ENCODE measurements at places on chromosomes 11 and 22. TPM values are rescaled to one million over a fixed set of nuclear protein-coding genes. Genes with fewer than 3 reads are reported as not detected.

DNAJB7 gene
- total RNA-seq, result not detected

SLC43A3 gene
- total RNA-seq, result 21.4 TPM

NEFH gene
- 0.15 TPM for total RNA-seq

ARHGAP8 gene
- not detected for total RNA-seq

- no peak overlapping the region for H3K27ac ChIP-seq
- H3K27me3 ChIP-seq, result no peaks in the 10 kb centered on the region
- no peak overlapping the region for H3K4me3 ChIP-seq
- H3K36me3 ChIP-seq, result no peaks in the 10 kb centered on the region
- no peaks in the 10 kb centered on the region for H3K4me1 ChIP-seq
Observed at GRCh38 chr11:28625532-28625931, 517.3 kb downstream of the METTL15 start.

- H3K4me3 ChIP-seq, result no peak overlapping the region
- no peak overlapping the region for H3K27ac ChIP-seq
- DNase-seq, result no peak
- no peaks in the 10 kb centered on the region for H3K36me3 ChIP-seq
- no peaks in the 10 kb centered on the region for H3K27me3 ChIP-seq
- peaks cover 18% of the 10 kb centered on the region for H3K4me1 ChIP-seq
Observed at GRCh38 chr22:27966168-27967064, 47.4 kb upstream of the PITPNB start.

DNA sequence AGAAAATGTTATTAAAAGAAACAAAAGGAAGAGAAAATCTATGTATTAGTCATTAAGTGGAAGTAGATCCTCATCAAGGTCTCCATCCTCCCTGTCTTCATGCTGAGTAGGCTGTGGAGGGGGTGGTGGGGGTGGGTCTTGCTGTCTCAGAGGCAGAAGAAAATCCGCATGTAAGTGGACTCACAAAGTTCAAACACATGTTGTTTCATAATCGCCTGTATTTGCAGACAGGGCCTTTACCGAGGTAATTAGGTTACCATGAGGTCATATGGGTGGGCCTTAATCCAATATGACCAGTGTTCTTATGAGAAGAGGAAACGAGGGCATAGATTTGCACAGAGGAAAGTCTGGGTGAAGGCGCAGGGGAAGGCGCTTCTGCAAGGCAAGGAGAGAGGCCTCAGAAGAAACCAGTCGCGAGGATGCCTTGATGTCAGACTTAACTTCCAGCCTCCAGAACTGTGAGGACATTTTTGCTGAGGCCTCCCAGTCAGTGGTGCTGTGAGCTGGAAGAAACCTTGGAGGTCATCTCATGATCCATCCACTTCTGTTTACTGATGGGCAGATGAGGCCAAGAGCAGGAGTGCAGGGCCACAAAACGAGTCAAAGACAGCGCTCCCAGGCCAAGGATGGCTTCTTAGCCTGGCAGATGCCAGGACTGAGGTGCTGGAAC is 49.3 kb upstream of the THY1 start:
- H3K27ac ChIP-seq, result no peak overlapping the region
- H3K27me3 ChIP-seq, result no peaks in the 10 kb centered on the region
- H3K4me1 ChIP-seq, result no peaks in the 10 kb centered on the region
- no peaks in the 10 kb centered on the region for H3K36me3 ChIP-seq
- DNase-seq, result no peak

DNA sequence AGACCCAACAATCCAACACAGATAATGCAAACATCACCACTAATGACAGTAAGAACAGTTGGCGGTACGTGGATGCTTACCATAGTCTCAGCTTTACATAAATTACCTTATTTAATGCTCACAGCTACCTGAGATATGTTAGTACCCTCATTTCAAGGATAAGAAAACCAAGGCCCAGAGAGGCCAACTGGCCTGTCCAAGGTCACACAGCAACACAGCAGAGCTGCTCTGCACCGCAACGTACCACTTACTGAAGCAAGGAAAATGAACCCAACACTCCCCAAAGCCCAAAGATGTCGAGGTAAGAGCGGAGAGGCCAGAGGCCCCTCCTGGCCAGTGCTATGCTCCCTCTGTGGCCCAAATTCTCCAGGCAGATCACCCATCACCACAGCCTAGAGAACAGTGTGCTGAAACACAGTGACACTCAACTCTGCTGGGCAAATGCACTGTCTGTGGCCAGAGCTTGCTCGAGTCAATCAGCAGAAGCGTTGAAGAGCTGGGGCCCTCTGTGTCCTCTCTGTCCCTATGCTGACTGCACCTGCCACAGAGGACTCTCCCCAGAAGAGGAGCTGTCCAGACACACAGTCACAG is 14.0 kb downstream of the SHANK2 start:
- peaks cover 17% of the 10 kb centered on the region for H3K27me3 ChIP-seq
- no peak for DNase-seq
- H3K27ac ChIP-seq, result no peak overlapping the region
- no peaks in the 10 kb centered on the region for H3K36me3 ChIP-seq
- no peak overlapping the region for H3K4me3 ChIP-seq
- H3K4me1 ChIP-seq, result no peaks in the 10 kb centered on the region

DNA sequence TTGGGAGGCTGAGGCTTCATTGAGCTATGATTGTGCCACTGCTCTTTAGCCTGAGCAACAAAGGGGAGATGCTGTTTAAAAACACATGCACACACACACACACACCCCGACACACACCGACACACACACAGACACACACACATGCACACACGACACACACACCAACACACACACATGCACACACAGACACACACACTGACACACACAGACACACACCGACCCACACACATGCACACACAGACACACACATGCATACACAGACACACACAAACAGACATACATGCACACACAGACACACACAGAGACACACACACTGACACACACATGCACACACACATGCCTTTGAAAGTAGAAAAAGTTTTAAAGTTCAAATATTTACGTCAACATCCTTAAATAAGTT is 5.5 kb upstream of the LTO1 start:
- no peak overlapping the region for H3K4me3 ChIP-seq
- peaks cover 2% of the 10 kb centered on the region for H3K27me3 ChIP-seq
- peaks cover 3% of the 10 kb centered on the region for H3K4me1 ChIP-seq
- no peaks in the 10 kb centered on the region for H3K36me3 ChIP-seq
- no peak overlapping the region for H3K27ac ChIP-seq
- DNase-seq, result peak; percentile 2

- no peaks in the 10 kb centered on the region for H3K27me3 ChIP-seq
- H3K36me3 ChIP-seq, result peaks cover 11% of the 10 kb centered on the region
- H3K4me3 ChIP-seq, result peak overlapping the region; percentile 75
Observed at GRCh38 chr22:19429950-19430889, 1.3 kb downstream of the HIRA start.

DNA sequence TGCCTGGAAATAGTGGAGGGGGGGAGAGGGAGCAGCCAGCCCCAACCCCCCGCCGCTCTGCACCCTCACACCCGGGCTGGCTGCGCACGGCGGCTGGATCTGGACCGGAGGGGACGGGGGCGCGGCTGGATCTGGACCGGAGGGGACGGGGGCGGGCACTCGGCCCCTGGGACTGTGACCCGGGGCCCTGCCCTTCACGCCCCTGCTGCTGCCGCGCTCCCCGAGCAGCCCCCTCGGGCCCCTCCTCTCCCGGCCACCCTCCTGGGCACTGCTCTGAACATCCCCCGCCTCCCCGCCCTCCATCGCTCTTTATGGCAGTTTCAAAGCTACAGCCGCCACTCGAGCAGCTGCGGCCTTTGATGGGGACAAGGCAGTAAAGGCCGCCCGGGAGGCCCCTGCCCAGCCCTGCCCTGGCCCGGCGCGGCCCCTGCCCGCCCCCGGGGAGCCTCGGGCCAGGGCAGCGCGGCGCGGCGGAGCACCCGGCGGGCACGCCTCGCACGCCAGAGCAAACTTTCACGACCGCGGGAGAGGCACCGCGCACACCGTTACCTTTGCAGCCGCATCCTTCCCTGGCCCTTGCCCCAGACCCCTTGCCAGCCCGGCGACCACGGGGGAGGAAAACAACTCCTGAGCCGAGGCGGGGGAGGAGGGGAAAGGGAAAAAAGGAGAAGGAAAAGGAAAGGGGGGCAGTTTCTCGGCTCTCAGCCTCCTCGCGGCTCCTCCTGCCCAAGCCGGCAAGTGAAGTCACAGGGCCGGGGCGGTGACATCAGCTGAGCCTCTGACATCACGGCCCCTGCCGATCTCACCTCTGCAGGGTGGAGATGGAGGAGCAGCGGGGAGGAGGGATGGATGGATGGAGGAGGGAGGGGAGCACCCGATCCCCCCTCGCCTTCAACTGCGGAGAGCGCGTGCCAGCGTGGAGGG is 13.1 kb upstream of the TCF20 start:
- peak overlapping the region; percentile 25 for H3K4me3 ChIP-seq
- DNase-seq, result no peak
- no peak overlapping the region for H3K27ac ChIP-seq
- peaks cover 66% of the 10 kb centered on the region for H3K27me3 ChIP-seq
- peaks cover 3% of the 10 kb centered on the region for H3K4me1 ChIP-seq
